NB4 (cell line): ENCODE measurements at places on chromosomes 13 and 19.

DNA sequence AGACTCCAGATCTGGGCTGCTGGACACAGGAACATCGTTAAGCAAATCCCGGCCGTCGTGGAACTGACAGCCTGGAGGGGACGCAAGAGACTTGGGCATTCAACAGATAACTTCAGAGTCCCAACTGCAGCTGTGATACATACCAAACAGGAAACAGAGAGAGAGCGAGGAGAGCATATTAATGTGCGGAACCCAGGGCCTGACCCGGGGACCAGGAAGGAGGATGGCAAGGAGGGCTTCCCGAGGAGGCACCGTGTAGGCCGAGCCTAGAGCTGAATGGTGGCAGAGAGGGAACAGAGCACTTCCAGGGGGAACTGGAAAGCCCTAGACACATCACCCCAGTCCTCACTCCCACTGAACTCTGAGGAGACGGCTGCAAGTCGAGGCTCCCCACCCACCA lies 68.1 kb downstream of the SIPA1L3 start:
- DNase-seq: no peak

DNA sequence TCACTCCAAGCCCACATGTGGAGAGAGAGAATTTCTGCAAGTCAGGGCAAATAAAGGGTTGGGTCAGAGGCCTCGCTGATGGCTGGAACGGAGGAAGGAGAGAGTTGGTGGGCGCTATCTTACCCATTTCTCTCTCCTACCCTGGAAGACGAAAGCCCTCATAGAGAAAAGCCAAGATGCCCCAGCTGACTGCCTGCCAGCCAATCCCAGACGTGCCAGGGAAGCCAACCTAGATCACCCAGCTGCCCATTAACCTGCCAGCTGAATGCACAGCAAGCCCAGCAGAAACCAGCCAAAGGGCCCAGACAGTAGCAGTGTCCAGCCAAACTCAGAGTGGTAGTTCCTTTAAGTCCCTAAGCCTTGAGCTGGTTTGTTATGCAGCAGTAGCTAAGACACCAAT lies 167.0 kb upstream of the ZNF507 start:
- DNase-seq: no peak

GRCh38 chr19:28042516-28042915 lies 1170.4 kb downstream of the UQCRFS1 start:
- DNase-seq: no peak

DNA sequence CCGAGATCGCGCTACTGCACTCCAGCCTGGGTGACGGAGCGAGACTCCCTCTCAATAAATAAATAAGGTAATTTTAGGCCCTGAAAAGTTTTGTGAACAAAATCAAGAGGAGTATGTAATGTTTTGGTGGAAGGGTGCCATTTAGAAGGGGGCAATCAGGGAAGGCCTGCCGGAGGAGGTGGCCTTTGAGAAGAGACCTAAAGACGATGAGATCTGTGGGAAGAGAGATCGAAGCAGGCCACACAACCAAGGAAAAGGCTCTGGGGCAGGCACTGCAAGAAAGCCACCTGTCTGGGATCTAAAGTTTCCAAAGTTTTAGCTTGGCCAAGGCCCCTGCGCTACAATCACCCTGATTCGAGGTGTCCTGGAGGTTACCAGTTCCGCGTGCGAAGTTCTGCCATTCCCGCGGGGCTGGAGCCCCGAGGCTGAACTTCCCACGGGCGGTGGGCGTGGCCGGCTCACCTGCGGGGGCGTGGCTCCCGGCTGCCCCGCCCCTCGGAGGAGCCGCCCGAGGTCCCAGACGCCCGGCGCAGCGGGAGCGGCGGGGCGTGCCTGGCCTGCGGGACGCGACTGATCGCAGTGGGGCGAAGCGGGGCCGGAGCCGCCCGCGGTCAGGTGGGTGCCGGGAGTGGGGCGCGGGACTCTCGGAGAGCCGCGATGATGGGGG lies at the start of gene KLC3:
Gene KLC3, plus strand, starts transcription at position 519 of the 667 bp plus-strand sequence. CDS start 4,792 bp downstream, outside the sequence.
- no peak for DNase-seq

GRCh38 chr19:41521931-41522555 lies 53.9 kb upstream of the CEACAM21 start:
- peak; percentile 31 for DNase-seq

DNA sequence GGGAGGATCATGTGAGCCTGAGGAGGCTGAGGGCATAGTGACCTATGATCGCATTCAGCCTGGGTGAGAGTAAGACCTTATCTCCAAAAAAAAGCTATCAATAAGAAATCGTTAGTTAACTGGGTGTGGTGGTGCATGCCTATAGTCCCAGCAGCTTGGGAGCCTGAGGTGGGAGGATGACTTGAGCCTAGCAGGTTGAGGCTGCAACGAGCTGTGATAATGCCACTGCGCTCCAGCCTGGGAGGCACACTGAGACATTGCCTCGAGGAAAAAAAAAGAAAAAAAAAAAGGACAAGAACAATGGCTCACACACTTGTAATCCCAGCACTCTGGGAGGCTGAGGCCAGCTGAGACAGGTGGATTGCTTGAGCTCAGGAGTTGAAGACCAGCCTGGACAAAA lies 16.2 kb downstream of the PSPC1 start:
- DNase-seq: no peak

DNA sequence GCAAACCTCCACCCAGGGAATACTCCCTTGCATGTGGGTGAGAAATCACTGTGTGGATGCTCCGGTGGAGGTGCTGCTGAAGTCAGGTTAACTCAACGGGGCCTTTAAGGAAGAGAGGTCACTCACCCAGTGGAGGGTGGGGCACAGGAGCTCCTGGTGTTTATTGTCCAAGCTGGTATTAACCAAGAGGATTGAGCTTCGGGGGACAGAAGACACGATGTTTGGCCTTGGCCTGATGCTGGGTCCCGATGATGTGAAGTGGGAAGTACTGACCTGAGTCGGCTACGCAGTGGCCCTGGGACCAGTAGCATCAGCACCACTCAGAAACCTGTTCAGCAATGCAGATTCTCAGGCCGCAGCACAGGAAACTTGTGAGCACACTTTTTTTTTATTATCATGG lies 85.7 kb upstream of the WASF3 start:
- DNase-seq: no peak
